Fibroblast of skin of right quadriceps (primary cell): ENCODE measurements at places on chromosomes 7 and 10.
A peak's percentile ranks its signal among the peaks of the same experiment; 100 is the strongest.

GRCh38 chr10:13891128-13892000, 304.6 kb downstream of the PRPF18 start:
- peak; percentile 31 for DNase-seq

DNA sequence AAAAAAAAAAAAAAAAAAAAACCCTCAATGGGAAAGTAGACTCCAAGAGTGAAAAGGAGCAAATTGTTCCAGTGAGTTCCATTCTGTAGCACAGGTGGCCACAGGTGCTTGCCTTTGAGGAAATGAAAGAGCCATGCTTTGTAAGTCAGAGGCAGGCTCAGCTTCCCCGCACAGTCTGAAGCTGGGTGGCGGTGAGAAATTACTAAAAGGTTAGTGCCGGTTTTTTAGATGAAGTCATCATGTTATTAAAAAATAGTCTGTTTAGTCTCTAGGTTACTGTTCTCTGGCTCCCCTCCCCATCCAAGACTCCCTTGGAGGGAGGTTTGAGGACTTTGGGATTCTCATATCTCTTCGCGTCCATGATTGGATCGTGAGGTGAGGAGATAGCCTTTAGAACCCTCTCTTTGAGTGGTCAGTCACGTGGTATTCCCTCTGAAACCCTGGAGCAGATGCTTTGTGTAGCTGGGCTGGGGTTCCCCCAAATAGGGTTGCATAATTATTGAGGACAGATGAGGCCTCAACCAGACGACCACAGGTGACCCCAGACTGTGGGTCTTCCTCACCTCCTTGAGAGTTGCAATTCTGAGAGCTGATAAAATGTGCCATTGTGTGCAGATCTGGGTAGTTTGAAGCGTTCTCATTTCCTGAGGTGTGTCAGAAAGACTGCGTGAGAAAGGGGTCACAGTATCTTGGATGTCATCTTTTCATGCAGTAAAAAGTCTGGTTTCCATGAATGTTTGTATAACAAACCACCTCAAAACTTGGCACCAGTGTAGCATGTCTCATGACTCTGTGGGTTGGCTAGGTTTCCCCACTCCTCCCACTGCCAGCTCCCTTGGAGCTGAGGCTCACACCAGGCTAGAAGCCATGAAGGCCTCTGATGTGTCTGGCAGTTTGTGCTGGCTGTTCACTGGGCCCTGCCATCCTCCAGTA, 27.1 kb downstream of the OGDH start:
- DNase-seq = peak; percentile 87

GRCh38 chr7:158356454-158356853, 231.2 kb downstream of the PTPRN2 start:
- no peak for DNase-seq

GRCh38 chr7:41374150-41374848, 328.6 kb downstream of the INHBA start:
- DNase-seq = no peak

GRCh38 chr7:85773116-85773728, 586.4 kb upstream of the SEMA3D start:
- DNase-seq = peak; percentile 93

DNA sequence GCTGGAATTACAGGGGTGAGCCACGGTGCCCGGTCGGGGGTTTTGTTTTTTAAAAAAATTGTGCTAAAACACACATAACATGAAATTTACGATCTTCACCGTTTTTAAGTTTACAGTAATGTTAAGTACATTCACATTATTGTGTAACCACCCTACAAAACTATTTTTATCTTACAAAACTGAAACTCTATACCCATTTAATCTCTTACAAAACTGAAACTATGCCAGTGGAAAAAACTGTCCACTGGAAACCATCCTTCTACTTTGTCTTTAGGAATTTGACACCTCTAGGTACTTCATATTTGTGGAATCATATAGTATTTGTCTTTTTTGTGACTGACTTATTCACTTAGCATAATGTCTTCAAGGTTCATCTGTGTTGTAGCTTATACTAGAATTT, 1.0 kb upstream of the PSMC2 start:
- peak; percentile 24 for DNase-seq

DNA sequence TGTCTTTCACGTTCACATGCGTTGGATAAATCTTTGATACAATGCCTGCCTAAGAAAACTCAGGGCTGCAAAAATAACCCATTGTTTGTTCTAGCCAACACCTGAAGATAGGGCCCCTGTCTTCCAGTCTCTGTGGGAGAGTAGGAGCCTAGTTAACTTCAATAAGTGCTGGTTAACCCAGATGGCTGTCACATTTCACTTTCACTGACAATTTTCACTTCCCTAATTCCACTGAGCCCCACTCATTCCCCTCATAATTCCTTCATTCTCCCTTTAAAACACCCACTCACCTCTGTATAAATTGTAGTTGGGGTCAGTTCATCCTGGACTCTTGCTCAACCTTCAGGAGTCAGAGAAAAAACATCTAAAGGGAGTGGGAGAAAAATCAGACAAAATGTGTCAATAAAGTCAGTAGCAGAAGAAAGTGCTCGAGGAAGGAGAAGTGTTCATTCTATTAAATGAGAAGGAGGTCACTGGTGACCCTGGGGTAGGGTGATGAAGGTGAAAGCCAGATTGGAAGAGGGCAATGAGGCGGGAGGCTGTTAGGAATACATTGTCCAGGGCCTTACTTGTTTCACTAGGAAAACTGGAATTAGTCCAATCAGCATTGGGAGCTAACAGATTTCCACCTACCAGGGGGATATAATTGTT, 51.2 kb upstream of the ABI1 start:
- DNase-seq = no peak

DNA sequence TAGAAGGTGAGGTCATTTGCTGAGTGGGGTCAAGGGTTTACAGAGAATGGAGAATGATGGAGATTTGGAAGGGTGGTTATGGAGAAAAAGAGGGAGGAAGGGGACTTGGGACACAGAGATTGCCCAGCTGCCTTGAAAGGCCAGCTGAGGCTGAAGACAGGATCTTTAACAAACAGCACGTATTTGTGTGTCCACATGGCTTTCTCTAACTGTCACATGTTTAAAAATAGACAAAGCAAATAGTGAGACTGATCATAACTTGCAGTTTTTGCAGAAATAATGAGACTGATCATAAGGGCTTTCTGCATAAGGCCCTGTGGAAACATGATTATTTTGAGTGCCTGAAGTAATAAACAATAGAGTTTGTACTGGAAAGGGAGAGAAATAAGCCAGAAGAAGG, 212.7 kb downstream of the HDAC9 start:
- DNase-seq = no peak

DNA sequence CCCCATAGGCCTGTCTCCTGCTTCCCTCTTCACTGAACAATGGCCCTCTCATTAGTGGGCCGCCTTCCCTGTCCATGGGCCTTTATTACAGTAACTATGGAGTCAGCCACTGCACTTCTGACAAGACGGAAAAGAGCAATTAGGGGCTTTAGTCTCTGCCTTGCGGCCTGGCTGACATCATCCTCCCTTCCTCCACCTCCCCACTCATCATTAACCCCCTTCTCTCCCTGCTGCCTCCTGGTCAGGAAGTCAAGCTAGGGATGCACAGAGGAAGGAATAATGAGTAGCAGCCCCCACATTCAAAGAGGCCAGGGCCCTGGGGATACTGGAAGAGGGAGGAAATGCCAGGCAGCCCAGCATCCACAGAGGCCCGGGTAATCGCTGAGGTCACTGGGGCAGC, 101.6 kb upstream of the PLXNA4 start:
- DNase-seq = peak; percentile 44

DNA sequence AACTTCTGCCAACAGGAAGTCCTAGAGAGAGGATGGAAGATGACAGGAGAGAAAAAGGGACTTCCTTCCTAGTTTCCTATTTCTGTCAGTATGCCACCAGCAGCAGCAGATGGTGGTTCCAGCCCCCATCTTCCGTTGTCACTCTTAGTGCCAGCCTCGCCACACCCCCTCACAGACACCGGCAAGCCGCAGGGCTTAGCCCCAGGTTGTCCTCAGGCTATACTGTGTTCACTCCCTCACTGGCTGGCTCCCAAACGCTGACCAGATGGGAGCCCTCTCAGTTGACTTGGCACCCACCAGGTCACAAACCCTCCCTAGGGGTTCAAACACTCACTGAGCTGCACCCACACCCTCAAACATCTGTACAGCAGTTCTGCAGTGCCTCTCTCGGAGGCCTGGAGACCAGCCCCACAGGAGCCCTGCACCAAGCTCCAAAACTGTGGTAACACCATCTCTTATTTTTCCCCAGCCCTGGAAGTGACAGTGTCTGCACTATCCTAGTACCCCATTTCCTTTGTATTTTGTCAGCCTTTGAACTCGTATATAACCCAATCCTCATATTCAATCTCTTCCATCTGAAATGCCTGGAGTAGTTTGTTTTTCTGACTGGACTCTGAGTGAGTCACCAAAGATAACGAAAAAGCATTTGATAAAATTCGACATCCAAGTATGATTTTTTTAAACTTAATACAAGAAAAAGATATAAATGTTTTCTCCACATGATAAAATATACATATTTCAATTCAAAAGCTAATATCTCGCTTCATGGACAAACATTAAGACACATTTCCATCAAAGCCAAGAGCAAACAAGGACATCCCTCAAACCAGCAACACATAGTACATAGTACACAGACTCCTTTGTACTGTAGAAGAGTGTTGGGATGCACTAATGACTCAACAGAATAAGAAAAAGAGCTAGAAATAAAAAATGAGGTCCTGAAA, 34.5 kb downstream of the SMURF1 start:
- DNase-seq = no peak

DNA sequence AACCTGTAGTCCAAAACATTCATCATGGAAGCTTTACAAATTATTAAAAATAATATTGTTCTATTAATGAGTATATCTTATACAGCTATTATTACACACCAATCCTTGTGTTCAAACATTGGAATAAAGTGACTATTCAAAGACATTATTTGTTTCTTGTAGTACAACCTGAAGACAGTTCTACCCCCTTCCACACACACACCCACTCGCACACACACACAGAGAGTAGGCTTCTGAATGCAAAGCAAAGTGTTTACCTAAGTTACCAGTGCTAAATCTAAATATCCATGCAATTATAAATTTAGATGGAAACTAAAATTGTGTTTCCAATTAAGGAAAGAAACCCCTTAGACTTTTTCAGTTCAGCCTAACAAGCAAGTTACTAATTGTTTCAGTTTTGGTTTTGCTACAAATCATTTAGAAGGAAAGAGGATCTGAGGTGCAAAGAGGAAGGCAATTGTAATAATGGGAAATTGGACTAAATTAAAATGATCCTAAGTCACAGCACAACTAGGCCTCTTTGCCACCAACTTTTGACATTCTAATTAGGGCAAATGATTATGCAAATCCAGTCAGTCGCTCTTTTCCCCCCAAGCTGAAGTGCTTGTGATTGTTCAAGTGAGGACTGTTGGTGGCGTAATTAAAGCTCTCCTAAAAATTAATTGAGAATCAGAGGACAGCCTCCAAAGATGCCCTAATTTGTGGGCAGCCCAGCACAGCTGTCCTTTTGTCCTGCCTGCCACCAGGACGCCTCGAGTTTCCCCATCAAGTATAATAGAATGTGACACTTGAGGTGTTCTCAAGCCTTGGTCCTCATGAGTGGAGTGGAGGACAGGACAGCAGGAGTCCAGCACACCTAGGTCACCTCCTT, 19.9 kb upstream of the ATOH7 start:
- DNase-seq = no peak

GRCh38 chr10:87594864-87595263, 64.8 kb upstream of the PAPSS2 start:
- no peak for DNase-seq

DNA sequence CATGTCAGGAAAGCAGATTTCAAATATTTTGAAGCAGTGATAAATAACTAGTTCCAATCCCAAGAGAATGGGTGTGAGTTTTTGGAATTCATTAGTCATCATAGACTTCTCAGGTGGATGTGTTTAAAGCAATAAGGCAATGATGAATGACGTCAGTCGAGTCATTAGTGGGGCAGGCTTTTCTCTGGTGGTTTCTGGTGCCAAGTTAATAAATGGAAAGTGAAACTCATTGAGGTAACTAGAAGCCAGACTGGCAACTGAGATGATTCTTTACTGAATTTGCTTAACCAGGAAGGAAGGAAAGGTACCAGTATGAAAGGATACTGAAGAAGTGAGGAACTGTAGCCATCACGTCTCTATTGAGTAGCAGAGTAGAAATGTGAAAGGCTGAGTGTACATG, 311.0 kb downstream of the GPAM start:
- peak; percentile 20 for DNase-seq

GRCh38 chr10:63268149-63268797, 135.1 kb downstream of the NRBF2 start:
- no peak for DNase-seq
